ENCODE measurements at places on chromosomes 11 and 22.
A peak's percentile ranks its signal among the peaks of the same experiment; 100 is the strongest.

DNA sequence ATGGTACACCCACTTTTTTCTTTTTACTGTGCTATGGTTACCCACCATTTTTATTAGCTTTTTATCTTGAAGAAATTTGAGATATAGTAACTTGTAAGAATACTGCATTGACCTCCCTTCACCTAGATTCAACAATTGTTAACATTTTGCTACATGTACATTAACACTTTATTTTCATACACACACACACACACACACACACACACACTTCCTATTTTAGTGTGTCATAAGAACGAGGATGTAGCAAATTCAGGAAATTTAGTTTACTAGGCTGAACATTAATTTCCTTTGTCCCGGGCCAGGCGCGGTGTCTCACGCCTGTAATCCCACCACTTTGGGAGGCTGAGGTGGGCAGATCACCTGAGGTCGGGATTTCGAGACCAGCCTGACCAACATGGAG, 1.1 kb upstream of the ATP6V1E1 start:
- no peak for DNase-seq

DNA sequence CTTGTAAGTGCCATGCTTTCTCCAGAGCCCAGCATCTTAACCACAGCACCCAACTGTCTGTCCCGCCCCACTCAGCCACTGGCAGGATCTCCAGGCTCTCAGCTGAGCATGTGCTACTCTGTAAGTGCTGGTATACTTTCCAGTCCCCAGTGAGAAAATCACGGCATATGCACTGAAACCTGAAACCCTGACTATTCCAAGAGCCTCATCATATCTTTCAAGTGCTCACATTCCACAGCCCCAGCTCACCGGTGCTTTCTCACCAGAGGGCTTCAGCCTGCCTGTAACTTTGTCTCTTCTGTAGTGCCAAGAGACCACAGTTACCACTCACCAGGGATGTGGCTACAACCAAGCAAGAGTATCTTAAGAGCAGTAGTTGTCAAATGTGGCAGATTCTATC, 24.4 kb upstream of the PAMR1 start:
- no peak for DNase-seq

DNA sequence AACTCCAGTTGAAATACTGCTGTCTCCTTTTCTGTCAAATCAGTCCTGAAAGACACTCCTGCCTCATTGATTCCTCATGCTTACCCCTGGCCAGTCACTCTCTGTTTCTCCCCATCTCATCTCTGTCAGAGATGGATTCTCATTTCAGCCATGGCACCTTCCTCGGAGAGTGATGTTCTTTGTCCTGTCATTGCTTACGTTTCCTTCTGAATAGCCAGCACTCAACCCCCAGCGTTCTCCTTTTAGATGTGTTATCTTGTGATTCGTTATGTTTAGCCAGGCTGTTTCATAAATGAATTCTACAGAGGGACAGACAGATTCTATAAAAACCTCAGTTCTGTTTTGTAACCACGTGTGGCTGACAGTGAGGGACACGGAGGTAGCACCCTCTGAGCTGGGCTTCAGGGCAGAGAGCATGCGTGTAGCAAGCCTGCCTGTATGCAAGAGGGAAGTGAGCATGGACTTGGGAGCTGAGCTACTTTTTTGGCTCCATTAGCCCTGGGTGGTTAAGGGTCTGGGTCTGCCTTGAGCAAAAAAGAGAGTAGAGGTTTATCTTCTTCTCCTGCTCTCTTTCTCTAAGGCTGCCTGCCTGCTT, 354.6 kb downstream of the DDX10 start:
- DNase-seq = no peak

DNA sequence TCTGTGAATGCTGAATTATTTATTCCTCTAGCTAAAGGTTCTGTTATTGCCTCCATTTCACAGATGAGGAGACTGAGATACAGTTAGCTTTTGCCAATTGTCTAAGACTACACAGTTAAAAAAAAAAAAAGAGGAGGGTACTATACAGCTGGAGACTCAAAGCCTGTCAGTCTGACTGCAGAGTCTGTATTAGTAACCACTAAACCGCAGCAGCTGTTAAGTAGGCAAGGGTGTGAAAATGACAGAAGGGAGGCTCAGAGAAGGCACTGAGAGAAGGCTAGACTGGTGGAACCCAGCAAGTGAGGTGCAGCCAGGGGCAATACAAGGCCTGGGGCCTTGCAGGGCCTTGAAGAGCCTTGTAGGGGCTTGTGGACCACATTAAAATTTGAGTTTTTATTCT, 181.2 kb downstream of the CSNK2A3 start:
- peak; percentile 75 for DNase-seq

GRCh38 chr11:66541892-66542291, 4.0 kb downstream of the ZDHHC24 start:
- no peak for DNase-seq

DNA sequence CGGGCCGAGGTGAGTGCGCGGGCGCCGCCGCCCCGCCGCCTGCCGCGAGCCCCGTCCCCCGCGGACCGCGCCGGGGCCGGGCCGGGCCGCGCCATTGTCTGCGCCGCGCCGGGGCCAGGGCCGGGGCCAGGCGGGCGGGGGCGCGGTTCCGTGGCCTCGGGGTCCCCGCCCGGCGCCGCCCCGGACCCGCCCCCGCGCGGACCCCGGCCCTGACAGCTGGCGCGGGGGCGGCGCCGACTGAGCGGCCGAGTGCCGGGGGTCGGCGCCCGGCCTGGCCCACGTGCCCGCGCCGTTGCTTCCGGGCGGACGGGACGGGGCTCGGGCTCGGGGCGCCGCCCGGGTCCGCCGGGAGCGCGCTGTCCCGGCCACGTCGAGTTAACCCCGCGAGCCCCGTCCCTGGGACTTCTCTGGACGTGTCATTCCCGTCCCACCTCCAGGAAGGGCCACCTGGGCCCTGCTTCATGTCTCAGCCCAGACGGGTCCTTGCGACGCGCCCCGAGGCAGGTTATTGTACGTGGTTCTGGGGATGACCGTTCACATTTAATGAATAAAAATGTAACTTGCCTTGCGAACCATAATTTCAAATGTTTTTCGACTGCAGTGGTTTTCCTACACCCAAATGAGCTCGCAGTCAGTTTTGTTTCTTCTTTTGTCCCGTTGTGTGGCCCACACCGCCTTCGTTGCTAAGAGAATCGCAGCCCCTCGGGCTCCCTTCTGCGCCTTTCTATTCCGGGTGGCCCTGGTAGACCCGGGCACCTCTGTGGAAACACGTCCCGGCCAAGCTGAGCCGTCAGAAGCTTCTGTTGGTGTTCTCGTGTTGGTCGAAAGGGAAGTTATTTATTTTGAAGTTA, 562 bp downstream of the ZBED4 start:
- DNase-seq = no peak

DNA sequence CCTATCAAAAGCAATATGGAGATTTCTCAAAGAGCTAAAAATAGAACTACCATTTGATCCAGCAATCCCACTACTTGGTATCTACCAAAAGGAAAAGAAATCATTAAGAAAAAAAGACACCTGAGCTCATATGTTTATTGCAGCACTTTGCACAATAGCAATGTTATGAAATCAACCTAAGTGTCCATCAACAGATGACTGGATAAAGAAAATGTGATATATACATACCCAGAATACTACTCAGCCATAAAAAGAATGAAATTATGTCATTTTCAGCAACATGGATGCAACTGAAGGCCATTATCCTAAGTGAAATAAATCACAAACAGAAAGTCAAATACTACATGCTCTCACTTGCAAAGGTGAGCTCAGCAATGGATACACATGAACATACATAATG, 1565.5 kb upstream of the RAG2 start:
- DNase-seq = no peak

GRCh38 chr11:95229199-95229992, 1.6 kb downstream of the SESN3 start:
- no peak for DNase-seq

- DNase-seq = no peak
These were observed 109.4 kb upstream of the KIRREL3 start for GRCh38 chr11:127109796-127110480.

GRCh38 chr11:117989351-117990102, 3.3 kb downstream of the IL10RA start:
- DNase-seq = no peak

DNA sequence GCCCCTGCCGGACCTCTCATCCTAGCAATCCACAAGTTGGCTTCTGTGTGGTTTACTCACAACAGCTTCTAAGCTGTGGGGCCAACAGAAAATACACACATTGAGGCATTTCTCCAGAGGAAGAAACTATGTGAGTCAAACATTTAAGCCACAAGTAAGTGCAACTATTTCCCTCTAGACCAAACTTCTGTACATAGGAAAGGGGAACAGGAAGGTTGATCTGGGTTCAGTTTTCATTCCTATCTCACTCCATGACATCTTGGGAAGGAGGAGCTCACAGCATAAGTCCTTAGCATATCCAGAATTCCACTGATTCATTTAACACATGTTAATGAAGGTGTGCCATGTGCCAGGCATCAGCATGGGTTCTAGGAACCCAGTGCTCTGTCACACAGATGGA, 72.8 kb upstream of the PICALM start:
- DNase-seq = no peak

DNA sequence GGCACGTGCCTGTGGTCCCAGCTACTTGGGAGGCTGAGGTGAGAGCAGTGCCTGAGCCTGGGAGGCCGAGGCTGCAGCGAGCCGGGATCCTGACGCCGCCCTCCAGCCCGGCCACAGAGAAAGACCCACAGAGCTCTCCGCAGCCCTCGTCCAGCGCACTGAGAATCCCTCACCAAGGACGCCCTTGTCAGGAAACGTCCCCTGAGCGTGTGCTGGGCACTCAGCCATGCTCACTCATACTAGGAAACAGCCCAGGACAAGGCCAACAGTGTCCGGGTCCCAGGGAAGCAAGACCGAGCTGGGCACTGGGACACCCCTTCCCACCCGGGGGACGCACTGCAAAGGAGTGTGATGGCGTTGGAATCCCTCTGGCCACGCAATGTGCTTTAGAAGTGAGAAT, 14.5 kb downstream of the DEAF1 start:
- no peak for DNase-seq

DNA sequence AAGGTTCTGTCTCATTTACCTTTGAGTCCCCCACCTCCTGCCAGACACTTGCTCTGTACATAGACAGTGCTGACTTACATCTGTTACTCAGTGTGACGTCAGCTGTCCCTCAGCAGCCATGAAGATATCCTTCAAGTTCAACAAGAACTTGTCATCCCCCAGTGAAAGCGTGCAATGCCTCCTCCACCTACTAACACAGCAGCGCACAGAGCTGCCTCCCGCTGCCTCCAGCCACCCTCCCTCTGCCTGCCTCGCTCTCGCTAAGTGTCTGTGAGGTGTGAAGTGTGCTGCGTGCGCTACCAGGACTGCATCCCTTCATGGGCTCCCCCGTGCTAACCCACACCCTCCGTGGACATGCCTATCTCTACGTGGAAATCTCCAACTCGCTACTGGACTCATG, 621.4 kb downstream of the BRD1 start:
- DNase-seq = no peak

GRCh38 chr11:80538040-80538439, 1097.2 kb upstream of the TENM4 start:
- no peak for DNase-seq

- no peak for DNase-seq
These were observed 6.4 kb upstream of the TBC1D22A start for GRCh38 chr22:46756097-46756496.

DNA sequence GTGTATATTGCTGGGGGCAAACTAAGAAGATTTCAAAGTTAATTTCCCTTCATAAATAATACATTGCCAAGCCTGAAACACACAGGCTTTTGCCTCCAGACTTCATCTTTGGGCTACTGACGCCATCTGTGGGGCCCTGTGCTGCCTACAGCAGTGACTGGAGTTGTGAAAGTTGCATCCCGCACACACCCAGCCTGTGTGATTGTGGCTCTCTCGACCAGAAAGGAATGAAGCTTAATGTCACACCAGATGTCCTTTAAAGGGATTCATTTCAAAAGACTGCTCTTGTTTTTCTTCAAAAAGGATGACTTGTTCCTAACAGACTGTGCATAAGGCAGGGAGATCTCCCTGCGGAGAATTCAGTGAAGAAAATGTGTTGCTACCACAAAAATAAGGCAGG, 210.5 kb downstream of the FAM181B start:
- DNase-seq = no peak

DNA sequence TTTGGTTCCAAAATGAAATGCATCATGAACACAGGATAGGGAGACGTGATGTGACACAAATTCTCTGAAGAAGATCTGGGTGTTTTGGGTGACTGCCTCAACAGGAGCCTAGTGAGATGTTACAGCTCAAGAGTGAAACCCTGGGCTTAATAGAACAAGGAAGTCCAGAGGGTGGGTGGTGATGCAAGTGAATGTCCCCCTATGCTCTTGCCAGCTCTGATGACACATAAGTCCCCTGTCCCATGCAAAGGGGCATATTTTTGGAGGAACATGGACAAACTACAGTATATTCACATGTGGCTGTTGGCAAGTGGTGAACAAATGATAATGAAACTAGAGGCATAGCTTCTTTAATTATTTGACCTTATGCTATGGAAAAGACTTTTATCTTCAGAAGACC, 9.2 kb downstream of the CRTAM start:
- DNase-seq = no peak

GRCh38 chr22:19576460-19577421, 52.5 kb upstream of the CLDN5 start:
- no peak for DNase-seq

DNA sequence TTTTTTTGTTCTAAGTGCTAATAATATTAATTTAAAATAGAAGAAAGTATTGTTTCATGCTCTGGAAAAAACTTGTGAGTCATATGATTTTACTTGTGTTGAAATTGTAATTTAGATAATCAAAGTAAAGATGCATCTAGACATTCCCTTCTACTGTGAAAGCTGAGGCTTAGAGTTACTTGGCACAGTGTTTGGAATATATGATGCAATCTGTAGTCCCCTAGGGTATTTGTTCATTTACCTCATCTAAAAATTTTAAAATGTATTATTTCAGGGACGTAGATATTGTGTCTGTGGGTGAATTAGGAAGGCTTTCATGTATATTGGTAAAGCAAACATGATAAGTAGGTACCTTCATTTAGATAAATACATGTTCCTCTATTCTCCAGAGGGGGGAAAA, 793.5 kb upstream of the CNTN5 start:
- DNase-seq = no peak

- peak; percentile 48 for DNase-seq
These were observed 25.8 kb downstream of the TNRC6B start for GRCh38 chr22:40203572-40203971.

DNA sequence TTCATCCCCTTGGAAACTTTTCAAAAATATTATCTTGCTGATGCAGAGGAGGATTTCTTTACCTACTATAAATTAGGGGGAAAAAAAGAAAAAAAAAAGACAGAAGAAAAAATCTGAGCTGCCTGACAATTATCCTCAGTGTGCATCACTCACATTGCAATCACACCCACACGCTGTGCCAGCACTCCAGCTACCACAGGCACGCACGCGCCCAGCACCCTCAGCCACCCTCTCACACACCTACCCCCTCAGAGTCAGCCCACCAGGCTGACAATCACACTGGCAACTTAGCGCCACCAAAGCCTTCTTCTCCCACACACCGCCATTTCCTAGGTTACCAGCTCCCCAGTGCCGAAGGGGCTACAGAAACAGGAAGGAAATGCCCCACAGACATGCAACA, 236.1 kb downstream of the KCNA4 start:
- DNase-seq = no peak
